Femur (tissue), 1 donor: ENCODE measurements at places on chromosomes 16 and 17.

DNA sequence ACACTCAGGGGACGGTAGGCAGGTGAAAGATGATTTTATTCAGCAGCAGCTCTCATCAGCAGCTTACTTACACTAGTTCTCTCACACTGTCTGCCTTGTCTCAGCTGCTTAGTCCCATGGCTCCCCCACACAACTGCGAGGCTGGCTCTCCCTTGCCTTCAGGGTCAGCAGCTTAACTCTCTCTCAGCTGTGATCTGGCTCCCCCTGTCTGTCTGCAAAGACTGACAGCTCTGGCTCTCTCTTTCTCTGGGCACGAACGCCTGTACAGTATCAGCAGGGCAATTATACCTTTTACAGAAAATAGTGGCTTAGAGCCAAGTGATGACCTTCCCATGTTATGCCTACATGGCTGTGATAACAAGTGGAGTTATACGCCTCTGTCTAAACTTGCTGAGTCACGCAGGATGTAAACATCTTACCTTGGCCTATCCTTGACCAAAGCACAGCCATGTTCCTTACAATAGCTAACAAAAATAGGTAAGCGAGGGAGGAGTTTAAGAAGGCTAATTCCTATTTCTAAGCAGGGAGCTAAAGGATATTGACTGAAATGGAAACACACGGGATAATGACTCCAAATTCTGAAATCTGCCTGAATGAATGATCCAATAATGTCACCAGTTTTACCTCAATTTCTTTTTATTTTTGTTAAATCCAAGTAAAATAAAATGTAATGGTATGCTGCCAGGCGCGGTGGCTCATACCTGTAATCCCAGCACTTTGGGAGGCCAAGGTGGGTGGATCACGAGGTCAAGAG is 1.1 kb upstream of the NDUFAB1 start:
- DNase-seq: peak; percentile 25

DNA sequence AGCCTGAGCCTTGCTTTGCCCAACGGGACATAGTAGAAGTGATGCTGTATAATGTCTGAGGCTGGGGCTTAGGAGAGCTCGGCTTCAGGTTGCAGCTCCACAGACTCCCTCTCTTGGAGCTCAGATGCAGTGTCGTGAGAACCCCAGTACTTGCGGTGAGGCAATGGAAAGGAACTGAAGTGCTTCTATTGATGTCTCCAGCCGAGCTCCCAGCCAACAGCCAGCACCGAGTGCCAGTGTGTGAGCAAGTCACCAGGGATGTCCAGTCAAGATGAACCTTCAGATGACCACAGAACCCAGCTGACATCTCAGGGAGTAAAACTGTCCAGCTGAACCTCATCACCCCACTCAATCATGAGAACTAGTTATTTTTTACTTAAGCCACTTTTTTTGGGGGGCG is 268.1 kb downstream of the IRF8 start:
- DNase-seq: no peak

- DNase-seq: no peak
Measured at GRCh38 chr17:76810956-76811355, 57.2 kb upstream of the MGAT5B start.

DNA sequence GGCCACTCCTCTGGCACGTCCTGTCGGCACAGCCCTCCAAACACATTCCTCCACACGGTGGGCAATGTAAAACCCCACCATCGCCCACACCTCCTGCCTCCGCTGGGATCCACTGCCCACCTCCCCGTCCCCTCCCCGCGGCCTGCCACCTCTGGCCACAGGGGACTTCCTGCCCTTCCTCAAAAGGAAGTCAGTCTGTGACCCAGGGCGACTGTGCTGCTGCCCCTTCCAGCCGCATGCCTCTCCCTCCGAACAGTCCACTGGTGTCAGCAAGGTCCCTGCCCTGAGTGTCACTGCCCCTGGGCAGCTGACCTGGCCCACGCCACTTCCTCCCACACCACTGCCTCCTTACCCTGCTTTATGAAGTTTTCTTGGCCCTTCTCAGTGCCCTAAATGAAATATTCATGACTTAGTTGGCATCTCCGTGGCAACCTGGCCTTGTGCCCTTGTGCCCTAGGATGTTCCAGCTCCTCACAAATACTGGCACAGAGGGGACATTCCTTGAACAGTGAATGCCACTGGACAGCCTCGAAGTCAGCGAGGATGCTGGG is 2.0 kb downstream of the PLD6 start:
- DNase-seq: peak; percentile 58

GRCh38 chr16:53528797-53529196 is 25.8 kb upstream of the AKTIP start:
- DNase-seq: no peak

DNA sequence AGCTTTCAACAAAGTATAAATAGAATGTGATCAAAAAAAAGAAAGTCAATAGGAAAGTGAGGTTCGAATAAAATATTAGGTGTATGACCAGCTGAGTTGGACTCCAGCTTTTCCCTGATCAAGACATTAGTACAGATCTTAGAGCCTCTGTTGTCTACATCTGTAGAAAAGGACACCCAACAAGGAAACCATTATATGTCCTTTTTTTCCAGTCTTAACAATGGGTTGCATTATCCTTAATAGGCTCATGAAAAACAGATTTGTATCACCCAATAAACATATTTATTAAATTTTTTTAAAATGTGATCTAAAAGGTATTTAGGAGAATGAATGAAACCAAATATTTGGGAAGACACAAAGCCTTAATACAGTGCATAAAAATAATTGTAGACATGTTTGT is 18.1 kb downstream of the ABCA6 start:
- no peak for DNase-seq

DNA sequence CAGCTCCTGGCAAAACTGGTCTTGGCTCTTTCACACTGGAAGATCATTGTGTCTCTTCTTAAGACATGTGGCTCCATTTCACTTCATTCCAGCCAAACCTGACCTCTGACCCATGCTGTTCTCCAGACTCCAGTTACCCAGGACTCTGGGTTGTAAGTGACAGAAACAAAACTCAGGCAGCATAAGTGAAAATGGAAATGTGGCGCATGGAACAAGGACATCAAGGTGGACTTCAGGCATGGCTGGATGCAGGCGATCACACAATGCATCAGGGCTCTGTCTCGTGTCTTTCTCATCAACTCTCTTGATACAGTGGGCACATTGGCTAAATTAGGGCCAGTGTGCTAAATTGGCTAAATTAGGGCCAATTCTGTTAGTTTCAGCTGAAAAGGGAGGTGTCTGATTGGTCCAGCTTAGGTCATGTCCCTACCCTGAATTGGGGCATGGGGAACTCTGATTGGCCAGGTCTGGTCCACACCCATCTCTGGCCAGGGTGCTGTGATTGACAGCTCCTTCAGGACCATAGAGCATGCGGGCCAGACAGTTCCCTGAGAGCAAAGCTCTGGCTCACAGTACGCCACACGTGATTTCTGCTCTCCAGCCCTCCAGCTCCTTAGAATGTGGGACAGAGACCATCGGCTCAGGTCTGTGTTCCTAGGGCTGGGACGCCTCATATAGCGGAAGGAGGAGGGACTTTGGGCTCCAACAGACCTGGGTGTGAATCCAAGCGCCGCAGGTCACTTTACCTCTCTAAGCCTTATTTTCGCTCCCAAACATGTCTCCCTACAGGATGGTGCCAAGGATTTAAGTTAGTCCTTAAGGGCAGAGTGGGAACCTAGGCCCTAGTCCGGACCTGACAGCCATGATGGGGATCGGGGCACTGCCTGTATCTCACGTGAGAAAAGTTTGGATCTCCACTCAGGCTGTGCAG is 17.5 kb downstream of the SOCS1 start:
- no peak for DNase-seq

DNA sequence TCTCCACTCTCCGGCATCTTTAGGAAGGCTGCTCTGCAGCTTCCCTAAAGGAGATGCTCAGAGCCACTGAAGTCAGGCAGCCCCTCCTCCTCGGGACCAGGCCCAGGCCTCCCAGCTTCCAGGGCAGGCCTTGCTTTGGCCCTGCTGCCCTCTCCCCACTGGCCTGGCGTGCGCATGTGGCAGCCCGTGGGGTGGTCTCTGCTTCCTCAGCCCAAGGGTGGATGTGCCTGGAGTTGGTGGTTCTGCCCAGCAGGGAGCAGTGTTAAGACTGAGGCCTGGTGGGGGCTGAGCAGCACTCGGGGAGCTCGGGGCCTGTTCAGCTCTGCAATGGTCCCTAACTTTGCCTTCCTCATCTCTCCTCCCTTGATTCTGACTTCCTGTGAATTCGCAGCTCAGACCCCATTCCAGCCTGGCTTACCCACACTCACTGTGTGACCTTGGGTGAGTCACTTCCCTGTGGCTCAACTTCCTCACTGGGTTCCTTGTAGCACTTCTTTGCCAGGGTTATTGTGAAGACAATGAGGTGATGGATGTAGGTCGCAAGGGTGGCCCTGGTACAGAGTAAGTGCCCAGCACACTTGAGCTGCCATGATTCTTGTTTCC is 63.2 kb downstream of the NKD1 start:
- DNase-seq: no peak

DNA sequence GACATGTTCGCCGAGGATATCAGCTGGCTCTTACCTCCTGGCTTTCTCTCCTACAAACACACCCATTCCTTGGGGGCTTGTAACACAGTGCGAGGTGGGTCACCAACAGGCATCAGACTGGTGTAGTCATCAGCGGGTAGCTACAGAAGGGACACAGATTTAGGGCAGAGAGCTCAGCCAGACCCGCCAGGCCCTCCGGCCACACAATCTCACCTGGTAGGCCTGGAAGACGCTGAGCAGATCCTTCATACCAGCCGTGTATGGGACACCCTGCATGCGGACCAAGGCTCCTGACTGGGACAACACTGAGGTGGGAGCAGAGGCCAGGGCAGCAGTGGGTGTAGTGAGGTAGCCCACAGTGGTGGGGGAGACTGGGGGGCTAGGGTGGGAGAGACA is 5.8 kb downstream of the ESRP2 start:
- DNase-seq: no peak

DNA sequence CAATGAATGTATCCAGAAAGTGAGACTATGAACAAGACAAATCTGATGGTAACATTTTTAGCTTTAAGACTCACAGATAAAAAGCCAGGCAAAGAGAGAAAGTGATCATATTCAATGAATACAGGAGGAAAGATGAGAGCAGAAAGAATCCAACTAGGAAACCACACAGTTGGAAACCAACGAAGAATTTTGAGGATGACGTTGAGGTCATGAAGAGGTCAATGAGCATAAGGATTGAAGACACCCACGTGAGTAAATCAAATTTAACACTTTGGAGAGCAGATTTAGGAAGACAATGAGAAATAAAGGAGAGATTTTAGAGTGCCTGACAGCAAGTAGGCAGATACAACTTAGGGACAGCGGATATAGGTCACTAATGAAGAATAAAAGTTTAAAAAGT is 948.1 kb downstream of the KCNJ2 start:
- no peak for DNase-seq

GRCh38 chr16:85858984-85859817 is 39.8 kb upstream of the IRF8 start:
- no peak for DNase-seq

- DNase-seq: no peak
Measured at GRCh38 chr16:9048302-9048700, 43.1 kb upstream of the HAPSTR1 start.

DNA sequence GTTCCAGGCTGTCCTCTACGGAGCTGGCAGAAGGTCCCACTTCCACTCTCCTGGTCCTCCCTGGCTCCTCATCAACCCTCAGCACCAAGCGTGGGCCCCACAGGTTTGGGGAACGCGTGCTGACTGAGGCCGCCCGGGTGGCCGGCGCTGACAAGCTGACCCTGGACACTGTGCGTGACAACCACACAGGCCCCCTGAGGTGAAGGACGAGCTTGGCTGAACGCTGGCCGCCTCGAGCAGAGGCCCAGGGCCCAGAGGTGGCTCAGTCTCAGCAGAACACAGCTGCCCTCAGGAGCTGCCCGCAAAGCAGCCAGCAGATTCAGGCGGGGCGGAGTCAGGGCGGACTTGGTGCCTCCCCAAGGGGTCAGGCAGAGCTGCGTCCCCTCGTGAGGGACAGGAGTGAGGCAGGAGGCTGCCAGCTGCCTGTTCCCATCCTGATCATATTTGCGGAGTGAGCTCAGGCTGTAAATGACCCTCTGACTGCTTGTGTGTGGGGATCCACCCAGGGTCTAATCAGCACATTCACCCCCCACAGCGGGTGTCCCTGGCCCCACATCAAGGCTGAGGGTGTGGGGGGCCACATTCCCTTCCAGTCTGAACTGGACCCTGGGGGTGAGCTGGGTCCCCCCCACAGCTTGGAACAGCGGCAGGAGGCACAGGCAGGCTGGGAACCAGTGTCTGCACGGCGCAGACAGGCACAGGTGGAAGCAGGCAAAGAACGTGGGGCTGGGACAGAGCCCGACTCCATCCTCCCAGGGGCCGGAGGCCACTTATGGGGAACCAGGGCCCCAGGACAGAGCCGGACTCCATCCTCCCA is 105.1 kb upstream of the METRNL start:
- no peak for DNase-seq

DNA sequence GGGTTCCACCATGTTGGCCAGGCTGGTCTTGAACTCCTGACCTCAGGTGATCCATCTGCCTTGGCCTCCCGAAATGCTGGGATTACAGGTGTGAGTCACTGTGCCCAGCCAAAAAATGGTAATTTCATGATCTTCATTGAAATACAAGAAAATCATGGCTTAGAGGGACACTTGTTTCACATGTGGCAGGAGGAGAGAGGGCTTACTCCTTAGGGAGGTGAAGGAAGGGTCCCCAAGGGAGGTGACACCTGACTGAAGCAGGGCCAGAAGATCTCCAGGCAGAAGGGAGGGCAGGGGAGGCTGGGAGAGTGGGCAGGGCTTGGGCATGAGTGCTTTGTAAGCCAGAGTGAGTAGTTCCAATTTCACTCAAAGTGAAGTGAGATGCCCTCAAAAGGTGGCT is 20.0 kb upstream of the ITGAX start:
- DNase-seq: no peak

GRCh38 chr17:77453613-77454241 is 313.0 kb downstream of the SEC14L1 start:
- no peak for DNase-seq

DNA sequence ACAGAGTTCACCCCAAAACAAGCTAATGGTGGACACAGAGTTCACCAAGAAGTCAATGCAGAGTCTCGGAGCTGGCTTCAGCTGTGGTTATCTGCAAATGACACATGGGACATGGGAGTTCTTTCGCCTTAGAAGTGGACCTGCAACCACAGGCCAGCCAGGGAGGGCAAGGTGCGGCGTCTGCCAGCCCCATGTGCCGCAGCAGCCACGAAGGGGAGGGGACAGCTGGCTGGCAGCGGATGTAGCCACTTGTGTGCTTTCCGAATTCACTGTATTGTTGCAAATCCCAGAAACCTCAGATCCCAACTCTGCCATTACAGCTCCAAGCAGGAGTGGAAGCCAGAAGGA is 24.8 kb downstream of the LMF1 start:
- no peak for DNase-seq
